IMR-90 (cell line): ENCODE measurements at places on chromosomes 16 and 17. TPM values are rescaled to one million over a fixed set of nuclear protein-coding genes. Genes with fewer than 3 reads are reported as not detected.

TIMM22 gene
- total RNA-seq: 12.7 and 14.4 TPM in 2 replicates

DNA sequence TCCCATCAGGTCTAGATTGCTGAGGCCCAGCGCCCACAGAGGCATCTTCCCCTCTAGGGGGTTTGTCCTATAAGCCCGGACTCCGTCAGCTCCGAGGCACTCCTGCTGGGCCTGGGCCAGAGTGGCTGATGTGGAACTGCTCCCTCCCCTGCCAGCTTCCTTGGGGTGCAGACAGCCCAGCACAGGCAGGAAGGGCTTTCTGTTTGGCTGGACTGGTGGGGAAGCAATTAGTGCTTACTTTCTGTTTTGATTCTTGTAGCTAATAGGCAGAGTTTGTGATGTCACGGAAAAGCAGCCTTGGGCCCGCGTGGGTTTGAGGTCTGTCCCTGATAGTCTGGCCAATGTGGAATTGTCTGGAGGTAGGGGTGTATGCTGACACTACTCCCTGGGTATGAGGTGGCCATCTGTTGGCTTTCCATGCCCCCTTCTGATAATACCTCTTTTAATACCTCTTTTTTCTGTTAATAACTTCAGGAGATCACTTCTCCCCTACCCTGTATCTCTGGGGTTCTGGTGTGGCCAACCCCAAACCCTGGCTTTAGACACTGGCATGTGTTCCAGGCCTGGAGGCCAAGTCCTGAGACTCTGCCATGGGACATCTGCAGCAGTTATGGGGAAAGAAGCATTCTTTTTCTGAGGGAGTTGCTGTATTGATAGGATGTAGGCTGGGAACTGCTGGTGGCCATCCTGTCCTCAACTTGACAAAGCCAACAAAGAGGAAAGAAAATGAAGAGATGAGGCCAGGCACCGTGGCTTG is 190.9 kb downstream of the RAB11FIP4 start:
- peaks cover 31% of the 10 kb centered on the region for H3K4me1 ChIP-seq
- no peak overlapping the region for H3K4me3 ChIP-seq
- H3K27ac ChIP-seq: peak overlapping the region; percentile 75
- no peaks in the 10 kb centered on the region for H3K27me3 ChIP-seq
- peaks cover 6% of the 10 kb centered on the region; the same call in 1 of the 2 replicates for H3K36me3 ChIP-seq

CEP20 gene
- 40.1 and 61.9 TPM in 2 replicates for total RNA-seq

- H3K36me3 ChIP-seq: peaks cover 16% of the 10 kb centered on the region
- peak within 1 kb of the TSS; percentile 69 for H3K4me3 ChIP-seq
- DNase-seq: peak; percentile 85
Measured at GRCh38 chr16:19113577-19114358, at the start of gene ITPRIPL2. ITPRIPL2 (plus strand) TSS chr16:19113964; CDS start chr16:19114462, 498 bp downstream.

DNA sequence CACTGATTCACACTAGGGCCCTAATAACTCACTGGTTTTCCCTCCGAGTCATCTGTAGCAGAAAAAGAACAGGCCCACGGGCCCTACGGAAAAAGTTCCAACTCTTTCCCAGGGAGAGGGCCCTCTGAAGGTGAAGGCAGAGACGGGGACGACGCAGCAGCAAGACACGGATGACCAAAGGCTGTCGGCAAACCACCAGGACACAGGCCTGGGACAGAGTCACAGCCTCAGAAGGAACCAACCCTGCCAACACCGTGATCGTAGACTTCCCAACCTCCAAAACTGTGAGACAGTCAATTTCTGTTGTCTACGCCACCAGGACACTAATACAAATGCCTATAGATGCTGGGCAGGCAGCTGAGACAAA is 5.2 kb upstream of the SPHK1 start:
- H3K27ac ChIP-seq: no peak overlapping the region; the same call in 1 of the 2 replicates
- no peaks in the 10 kb centered on the region for H3K27me3 ChIP-seq
- peaks cover 8% of the 10 kb centered on the region; the same call in 1 of the 2 replicates for H3K4me1 ChIP-seq
- no peak overlapping the region for H3K4me3 ChIP-seq
- no peaks in the 10 kb centered on the region for H3K36me3 ChIP-seq
- no peak for DNase-seq

DNA sequence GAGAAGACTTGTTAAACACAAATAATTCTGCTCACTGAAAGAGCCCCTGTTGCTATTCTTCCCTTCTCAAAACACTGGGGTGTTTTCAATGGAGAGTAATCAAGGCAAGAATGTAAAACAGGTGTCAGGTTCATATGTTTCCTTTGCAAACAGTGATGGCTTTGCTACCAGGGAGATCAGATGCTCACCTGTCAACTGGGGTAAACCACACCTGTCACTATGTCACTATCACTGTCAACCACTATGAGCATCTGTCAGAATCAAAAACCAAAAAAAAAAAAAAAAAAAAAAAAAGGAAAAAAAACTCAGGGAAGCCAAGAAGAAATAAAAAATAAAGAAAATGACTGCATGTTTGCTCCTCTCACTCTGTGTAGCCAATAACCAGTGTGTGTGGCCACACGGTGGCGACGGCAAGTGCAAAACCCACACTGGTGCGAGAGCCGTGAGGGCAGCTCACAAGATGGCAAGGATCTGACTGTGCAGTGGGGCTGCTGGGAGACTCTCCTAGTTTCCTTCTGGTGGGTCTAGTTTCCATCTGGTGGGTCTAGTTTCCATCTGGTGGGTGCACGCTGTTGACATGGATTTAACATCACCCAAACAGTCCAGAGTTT is 22.7 kb downstream of the USP22 start:
- H3K27me3 ChIP-seq: no peaks in the 10 kb centered on the region
- no peak overlapping the region for H3K27ac ChIP-seq
- H3K36me3 ChIP-seq: peaks cover 74% of the 10 kb centered on the region
- peaks cover 5% of the 10 kb centered on the region for H3K4me1 ChIP-seq

GRCh38 chr16:71576971-71577370 is at the start of gene TAT:
TAT (minus strand) TSS chr16:71577092; CDS start chr16:71576415, 677 bp downstream.
- no peak within 1 kb of the TSS for H3K4me3 ChIP-seq
- H3K27ac ChIP-seq: no peak within 1 kb of the TSS
- no peaks in the 10 kb centered on the region for H3K4me1 ChIP-seq
- H3K36me3 ChIP-seq: no peaks in the 10 kb centered on the region
